Left lung (tissue), 14 donors: ENCODE measurements at places on chromosomes 12 and 14.

DNA sequence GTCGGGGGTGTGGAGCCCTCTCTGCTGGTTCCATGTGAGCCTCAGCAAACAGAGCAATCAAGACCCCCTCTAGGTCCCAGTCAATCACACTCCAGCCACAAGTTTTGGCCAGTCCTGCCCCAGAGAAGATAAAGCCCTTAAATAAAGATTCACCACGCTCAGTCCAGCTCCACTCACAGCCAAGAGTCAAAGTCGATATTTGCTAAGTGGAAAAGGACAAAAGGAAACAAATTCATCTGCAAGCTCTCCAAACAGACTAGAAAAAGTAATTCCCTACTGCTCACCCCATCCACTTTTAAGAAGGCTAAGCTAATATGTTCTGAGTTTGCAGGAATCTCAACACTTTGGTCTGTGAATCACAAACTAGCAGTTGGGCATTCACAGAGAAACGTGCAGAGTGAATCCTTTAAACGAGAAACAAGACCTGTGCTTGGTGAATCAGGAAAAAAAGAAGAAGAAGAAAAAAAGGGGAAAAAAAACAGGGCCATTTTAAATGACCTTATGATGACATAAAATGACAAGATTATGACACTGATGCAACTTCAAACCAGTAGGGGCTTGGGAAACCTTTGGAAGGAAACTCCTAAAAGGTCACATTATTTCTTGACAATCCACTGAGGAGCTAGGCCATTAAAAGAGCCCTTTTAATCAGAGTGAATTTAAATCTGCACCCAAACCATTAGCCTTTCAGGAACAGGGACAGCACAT, 41.8 kb upstream of the FOXN3 start:
- no peak for DNase-seq

DNA sequence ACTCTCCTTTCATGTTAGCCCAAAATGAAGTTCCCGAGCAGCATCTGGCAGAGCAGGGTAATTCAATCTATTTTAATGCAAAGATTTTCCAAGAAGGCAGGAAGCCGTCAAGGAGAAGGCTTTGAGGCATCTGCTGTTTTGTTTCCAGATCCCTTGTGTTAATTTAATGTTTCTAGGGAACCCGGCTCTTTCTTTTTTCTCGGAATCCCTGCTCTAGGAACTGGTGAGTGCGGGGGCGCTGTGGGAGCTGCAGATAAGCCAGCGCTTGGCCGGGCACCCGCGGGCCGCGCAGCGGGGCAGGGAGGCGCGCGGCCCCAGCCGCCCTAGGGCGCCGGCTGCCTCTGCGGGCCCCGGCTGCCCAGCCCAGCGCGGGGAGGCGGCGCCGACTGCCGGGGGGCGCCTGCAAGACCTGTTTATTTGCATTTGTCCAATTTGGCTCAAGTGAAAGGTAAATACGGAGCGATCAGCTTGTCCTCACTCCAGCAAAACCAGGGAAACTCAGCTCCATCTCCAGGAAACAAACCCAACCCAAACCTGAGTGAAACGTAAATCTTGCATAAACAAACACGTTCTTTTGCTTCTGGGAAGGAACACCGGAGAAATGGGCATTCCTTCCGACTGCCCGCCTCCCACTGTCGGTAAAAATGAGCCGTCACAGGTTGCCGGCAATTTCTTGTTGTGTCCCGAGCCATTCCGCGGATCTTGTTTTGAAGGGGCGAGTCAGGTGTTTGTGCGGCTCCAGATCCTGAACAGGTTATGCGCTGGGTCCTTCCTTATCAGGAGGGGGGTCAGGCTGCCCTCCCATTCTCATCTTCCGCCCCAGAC, 65.1 kb downstream of the CRADD start:
- peak; percentile 75 for DNase-seq

GRCh38 chr12:64545081-64545382, 65.3 kb upstream of the RASSF3 start:
- no peak for DNase-seq

DNA sequence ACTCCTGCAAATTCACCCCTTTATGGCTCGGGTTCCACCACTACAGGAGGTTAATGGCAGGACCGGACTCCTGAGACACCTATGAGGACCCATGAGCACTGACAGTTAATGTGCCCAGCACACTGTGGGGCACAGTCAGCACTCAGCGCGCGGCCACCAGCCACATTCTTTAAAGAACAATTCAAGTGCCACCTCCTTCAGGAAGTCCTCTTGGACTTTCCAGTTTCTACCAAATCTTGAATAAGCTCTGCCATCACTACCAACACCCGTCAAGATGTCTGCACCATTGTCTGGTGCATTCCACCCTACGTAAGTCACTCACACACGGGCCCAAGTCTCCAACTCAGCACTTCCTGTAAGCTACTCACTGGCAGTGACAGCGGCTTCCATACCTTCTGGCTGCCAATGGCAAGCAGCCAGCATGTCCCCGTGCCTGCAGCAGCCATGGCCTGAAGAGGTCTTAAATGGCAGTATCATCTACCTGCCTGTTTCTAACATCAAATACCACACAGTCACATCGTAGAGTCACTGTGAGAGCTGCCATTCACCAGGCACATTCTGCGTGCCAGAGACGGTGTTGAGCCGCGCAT, 48.5 kb downstream of the CDC42BPB start:
- no peak for DNase-seq

- DNase-seq = no peak
Observed at GRCh38 chr12:106273491-106273890, 25.7 kb upstream of the CKAP4 start.

GRCh38 chr12:123151457-123152454, 866 bp upstream of the PITPNM2 start:
- DNase-seq = no peak

DNA sequence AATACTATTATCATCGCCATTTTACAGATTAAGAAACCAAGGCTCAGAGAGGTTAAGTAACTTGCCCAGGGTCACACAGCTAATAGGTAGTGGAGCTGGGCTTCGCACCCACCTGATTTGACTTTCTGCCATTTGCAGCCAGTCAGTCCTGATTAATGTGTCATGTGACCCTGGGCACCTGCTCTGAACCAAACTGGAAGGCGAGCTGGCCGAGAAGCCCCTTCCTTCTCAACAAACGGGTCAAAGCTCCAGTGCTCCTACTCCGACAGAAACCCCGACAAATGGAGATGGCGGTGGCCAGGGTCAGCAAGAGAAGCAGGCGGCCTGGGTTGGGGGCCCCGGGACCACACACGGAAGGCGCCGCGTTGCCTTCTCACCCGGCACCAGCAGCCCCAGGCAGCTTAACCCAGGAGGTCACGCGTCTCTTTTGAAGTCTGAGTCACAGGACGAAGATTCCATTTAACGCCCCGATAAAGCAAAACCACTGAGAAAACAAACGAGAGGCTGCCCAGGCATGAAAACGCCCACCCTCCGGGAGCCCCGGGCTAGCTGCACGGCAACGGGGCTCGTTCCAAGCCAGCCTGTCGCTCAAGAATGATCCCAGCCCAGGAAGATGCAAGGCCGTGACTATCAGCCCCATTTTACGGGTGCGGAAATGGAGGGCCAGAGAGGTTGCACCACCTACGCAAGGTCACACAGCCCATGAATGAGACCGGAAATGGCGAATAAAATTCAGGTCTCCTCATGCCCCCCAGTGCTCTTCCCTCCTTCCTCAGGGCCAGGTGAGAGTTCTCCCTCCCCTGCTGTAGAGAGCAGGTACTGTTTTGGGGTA, 124.8 kb downstream of the SCARB1 start:
- no peak for DNase-seq

DNA sequence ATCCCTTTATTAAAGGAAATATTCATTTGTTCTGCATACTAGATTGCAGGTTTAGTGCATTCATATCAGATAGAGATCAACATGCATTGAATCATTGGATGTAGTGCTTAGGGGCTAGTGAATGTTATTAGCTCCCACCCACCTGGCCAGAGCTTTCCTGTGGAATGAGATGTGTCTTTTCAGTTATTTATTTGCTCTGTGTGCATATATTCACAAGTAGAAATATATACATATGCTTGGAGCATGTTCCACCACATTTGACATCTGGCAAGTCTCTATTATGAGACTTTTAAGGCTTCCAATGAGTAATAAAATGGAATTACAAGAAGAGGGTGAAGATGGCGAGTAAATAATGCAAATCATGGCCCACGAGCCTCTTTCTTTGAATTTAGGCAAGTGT, 180.0 kb upstream of the LMO3 start:
- no peak for DNase-seq

DNA sequence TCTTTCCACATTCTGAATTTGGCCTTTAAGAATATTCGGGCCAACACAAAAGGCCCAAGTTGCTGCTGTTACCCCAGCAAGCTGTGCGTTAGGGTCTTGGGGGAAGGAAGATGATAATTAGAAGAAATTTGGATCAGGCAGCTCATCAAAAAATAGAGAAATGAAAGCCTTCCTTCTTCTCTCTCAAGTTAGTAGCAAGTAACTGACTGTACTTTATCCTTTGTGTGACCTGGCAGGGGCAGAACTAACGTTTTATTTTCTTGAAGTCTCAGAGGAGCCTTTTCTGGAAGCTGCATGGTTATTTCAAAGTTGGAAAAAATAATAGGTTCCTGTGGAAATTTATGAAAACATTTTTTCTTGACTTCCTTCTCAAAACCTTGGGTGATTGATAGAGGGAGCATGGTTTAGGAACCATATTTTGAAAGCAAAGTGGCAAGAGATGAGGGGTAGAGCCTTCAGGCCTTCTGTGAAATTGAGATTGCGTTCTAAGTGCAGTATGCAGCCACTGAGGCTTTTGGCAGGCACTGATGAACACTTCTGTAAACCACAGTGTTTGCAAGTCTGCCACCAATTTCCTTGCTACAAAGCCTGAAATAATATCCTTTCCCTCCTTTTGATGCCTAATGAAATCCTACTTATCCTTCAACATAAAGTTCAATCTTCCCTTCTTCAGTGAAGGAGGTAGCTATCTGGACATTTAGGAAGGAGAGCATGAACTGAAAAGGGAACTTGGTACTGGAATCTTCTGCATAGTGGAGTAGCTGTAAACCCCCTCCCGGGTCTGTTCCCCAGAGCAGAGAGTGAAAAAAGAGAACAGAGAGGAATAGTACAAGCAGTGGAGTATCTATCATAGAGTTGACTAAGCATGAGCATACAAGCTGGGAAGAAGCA, 123.2 kb downstream of the FGD4 start:
- no peak for DNase-seq

GRCh38 chr12:51118706-51119105, 35.3 kb upstream of the CSRNP2 start:
- no peak for DNase-seq

- no peak for DNase-seq
Observed at GRCh38 chr12:52182384-52182783, 9.4 kb downstream of the KRT80 start.

- peak; percentile 61 for DNase-seq
Observed at GRCh38 chr14:92993302-92993701, 70.4 kb downstream of the CHGA start.

GRCh38 chr14:64823305-64823861, 56.3 kb downstream of the SPTB start:
- peak; percentile 80 for DNase-seq

- DNase-seq = no peak
Observed at GRCh38 chr14:100770605-100771120, 44.0 kb downstream of the DLK1 start.

DNA sequence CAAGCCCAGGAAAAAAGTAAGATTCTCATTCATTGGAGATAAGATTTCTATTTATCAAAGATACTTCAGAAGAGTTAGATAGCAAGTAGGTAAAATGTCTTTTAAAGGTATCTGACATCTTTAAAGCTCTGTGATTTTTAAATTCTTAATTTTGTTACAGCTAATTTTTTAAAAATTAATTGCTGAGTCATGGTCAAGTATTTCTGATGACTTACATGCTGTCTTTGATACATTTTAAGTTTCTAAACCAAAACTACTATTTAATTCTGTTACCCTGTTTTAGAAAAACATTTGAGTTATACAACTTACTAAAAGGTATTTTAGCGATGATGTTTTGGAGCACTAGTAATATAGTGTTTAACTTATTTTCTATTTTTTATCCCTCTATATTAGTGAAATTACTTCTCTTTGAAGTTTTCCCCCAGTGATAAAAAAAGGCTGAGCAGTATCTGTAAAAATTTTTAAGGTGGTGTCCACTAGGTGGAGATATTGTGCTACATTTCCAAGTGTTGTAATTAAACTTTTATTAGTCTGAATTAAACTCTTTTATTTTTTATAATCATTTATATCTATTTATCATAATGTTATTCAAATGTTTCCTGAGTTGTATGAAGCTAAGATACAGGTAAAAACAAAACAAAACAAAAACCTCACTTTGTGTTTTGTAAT, 11.5 kb downstream of the ALG10 start:
- no peak for DNase-seq

- no peak for DNase-seq
Observed at GRCh38 chr14:73744175-73744867, 30.1 kb upstream of the PNMA1 start.

DNA sequence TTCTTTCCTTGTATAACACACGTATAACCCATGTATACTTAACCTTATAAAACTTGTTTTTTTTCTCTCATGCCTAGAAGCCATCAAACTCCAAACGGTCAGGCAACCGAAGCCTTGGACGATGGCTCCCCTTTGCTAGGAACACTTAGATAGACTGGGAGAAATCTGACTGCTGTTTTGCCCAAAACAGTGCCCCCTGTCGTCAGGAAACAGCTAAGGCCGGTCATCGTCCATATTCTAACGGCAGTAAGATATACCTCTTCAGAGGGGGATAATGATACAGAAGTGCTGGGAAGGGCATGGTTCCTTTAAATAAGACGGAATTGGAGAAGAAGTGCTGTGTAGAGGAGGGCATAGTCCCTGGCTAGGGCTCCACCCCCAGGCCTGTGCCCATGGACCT, 130.5 kb downstream of the SLC41A2 start:
- no peak for DNase-seq

DNA sequence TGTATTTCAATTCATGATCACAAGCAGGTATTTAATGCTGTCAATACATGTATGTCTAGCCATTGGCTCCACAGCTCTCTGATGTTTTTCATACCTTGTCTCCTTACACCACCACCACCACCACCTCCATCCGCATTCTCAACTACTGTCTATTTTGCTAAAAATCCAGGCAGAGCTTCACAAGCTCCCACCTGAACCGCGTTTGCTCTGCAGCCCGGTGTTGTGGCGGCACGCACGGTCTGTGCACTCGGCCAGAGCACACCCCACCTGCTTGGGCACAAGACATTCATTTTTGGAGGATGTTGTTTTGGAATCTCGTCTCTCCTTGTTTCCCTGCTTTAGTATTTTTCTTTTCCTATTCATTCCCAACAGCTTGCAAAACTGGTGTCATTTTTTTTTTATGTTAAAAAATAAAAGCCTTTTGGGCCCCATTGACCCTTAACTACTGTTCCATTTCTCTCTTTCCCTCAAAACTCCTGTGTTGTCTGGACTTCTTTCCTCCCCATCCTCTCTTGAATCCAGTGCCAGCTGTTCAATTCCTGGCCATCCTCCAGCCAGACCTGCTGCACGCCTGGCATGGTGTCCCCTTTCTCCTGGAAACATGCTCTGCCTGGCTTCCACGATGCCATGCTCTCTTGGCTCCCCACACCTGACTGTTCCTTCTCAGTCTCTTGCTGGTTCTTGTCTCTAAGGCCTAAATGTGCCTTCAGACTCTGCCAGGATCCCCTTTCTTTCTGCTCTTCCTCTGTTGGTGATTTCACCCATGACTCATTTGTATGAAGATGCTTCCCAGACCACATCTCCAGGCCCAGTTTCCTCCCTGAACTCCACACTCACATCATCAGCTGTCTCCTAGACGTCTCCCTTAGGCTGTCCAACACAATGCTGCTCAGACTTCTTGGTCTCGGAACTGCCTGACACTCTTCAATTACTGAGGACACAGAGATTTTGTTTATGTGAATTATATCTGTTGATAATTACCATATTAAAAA, 37.9 kb downstream of the PIWIL1 start:
- no peak for DNase-seq
